SHP77 (cell line): ENCODE measurements at places on chromosomes 5 and 9.

- DNase-seq = no peak
Measured at GRCh38 chr5:1298723-1299510, 4.0 kb upstream of the TERT start.

- DNase-seq = no peak
Measured at GRCh38 chr9:114395334-114395617, 7.5 kb upstream of the AKNA start.

DNA sequence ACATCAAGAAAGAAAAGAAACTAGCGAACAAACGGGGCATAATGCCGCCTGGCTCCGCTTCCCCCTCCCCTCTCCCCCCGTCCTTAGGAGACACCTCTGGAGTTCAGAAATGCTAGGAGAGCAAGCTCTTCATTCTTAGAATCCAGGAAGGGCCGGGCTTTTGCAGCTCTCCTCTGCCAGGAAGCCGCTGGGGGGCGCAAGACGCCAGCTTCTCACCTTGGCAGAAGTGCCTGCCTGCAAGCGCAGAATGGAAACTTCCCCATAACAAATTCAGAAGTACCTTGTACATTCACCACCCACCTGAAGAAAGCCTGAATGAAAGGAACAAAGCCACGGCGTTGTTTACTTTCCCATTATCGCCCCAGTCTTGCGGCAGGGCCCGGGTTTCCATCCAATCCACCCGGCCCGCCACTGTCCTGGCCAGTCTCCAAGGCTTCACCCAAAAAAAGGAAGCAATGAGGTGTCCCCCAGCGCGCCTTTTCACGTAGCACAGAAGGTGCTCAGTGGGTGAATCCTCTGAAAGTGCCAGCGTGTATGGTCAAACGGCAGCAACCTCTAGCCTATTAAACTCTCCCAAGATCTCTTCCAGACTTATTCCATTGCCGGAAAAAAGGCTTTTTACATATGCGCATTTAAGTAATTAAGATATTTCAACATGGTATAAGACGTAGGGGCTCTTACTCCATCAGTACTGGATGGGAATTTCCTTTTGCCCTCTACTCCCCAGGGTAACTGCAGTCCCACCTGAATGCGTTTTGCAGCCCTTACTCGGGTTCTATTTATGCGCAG lies 1.6 kb upstream of the GADD45G start:
- peak; percentile 91 for DNase-seq

GRCh38 chr9:121545875-121546423 lies 46.3 kb upstream of the GGTA1 start:
- peak; percentile 91 for DNase-seq

- peak; percentile 77 for DNase-seq
Measured at GRCh38 chr5:18048449-18048848, 414.2 kb downstream of the TAF11L14 start.

DNA sequence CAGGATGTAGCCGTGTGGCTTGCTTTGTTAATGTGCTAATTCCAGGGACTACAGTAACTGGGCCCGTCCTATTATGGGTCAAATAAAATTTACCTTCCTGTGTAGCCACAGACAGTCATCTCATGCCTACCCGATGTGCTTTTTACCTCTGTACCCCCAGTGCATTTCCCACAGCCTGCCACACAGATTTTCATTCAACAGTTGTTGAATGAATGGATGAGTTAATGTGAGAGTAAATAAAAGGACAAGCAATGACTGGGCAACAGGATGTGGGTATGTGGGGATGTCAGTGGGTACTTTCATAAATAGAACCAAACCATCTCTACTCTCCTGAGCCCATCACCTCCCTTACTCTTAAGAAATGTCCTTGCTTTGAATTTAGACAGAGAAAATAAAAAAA lies 441.2 kb upstream of the ZNF462 start:
- DNase-seq = no peak

- DNase-seq = peak; percentile 51
Measured at GRCh38 chr5:166505544-166505943, 1785.9 kb upstream of the WWC1 start.

- DNase-seq = no peak
Measured at GRCh38 chr5:1152156-1152555, 40.3 kb upstream of the SLC12A7 start.

DNA sequence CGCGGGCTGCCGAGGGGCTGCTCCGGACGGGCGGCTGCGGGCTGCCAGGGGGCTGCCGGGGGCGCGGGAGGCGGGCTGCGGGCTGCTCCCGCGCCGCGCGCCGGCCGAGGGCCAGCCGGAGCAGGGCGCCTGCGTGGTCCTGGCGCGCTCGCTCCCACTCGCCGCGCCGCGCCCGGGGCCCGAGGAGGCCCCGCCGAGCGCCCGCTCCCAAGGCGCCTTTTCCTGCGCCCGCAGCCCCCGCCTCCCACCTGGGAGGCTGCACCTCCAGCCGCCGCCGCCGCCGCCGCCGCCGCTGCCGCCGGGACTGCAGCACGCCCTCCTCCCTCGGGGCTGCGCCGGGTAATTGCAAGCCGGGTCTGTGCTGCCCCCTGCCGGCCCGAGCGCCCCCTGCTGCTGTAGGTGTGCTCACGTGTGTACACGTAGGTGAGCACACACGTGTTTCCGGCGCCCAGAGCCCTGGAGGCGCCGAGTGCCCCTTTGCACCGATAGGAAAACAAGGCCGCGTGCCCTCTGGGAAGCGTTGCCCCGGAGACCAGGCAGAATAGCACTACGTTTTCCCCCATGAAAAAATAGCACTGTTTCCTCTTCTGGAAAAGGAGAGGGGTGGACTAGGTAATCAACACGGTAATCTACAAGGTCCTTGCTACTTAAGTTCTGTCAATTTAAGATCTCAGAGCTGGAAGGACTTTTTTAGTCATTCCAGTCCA lies at the start of gene EPB41L4B:
TSS of gene EPB41L4B (minus strand) at position 318 of the 707 bp plus-strand sequence. CDS start 613 bp downstream, outside the sequence.
- peak; percentile 91 for DNase-seq

DNA sequence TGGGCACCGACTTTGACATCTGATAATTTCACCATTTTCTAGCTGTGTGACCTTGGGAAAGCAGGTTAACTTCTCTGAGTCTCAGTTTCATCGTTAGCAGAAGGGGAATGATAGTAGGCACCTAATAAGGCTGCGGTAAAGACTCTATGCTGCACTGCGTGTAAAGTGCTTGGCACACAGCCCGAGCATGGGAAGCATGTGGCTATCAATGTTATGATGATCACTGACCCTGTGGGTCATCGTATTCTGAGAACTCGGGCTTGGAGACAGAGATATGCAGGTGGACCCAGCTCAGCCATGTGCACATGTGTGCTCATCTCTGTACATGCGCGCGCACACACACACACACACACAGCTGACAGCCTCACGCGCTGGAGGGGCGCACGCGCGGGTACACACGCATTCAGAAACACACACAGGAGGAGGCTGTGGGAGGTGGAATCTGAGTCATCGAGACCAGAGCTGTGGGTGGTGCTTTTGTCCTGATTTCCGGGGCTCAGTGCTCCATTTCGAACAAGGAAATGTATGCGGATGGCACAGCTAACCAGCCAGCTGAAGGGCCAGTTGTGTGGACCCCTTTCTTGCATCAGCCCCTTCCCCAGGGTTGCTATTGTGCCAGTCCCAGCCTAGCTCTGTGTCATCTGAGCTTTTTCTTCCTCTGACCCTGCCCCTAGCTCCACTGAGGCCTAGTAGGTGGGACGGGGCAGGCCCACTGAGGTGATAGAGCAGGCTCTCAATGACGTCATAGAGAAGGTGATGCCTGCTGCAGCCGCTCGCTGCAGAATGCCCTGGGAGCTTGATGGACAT lies 11.1 kb upstream of the ARAP3 start:
- DNase-seq = peak; percentile 61

GRCh38 chr9:98922721-98923435 lies 20.8 kb upstream of the COL15A1 start:
- no peak for DNase-seq

DNA sequence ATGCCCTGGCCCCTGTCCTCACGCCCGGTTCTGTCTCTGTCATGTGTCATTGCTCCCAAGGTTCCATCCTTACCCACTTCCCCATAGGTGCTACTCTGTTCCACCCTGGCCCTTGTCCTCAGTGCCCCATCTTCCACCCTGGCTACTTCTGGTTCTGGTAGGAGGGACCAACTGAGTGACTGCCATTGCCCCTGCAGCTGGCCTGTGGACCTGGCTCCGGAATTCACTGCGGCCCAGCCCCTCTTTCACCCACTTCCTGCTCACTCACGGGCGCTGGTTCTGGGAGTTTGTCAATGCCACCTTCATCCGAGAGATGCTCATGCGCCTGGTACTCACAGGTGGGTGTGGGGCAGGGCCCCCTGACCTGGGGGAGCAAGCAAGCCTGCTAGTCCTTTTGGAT lies 7.4 kb downstream of the PTGS1 start:
- no peak for DNase-seq

DNA sequence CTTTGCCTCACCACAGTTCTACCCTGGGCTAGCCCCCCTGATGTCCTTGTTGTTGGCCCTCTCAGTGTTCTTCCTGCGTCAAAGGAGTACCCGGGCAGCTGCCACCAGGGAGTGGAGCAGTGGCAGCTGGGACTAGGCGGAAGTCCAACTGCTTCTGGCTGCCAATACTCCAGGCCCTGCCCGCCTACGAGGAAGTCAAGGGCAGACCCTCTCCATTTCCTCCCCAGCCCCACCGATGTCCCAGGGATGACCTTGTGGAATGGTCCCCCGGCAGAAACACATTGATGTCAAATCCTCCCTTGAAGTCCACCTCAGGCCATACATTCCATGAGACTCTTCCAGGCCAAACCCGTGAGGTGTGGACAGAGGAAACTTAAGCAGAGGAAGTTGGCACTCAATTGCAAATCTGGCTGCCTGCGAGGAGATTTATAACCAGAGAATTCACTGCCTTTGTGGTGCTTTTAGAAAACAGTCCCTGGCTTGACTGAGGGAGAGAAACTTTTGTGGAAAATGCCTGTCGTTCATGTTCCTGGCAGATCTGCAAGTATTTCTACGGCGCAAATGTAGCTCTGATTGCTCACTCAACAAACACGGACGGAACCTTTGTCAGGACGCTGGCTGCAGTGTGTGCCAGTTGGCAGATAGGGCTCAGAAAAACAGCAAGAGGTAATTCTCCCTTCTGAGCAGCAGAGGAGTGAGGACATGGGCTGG lies 339.7 kb downstream of the RAB3C start:
- peak; percentile 94 for DNase-seq

- DNase-seq = no peak
Measured at GRCh38 chr5:96609369-96609768, 52.8 kb upstream of the CAST start.

DNA sequence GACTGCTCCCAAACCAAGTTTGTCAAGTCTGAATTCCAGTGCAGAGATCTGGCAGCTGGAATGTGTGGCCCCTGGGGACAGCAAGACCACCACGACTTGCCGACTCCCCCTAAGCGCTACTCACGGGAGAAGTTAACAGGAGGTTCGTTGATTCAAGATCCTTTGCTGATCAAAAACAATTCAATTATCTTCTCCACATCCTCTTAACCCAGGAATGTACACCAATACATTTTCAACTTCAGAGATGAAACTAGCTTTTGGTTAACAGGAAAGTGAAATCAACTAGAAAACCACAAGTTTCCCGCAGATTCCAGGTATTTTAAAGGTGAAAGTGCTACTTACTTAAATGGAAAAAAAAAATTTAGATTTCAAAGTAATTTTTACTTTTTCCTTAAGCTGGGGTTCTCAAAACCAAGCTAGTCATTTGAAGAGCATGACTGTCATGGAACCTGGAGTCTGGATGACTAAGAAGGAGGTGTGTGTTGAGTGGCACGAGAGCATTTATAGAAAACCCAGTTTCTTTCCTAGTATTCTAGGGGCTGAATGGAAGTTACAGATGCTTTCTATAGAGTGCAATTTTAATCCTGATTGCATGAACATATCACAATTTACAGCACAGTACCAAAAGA lies 257.5 kb upstream of the PANK3 start:
- no peak for DNase-seq

GRCh38 chr5:98776066-98776705 lies 2.7 kb downstream of the RGMB start:
- DNase-seq = no peak

- no peak for DNase-seq
Measured at GRCh38 chr9:136185596-136186366, 19.1 kb downstream of the LHX3 start.

GRCh38 chr5:138032028-138032571 lies 779 bp downstream of the FAM13B start:
- no peak for DNase-seq

GRCh38 chr9:8085986-8086385 lies 286.4 kb upstream of the DMAC1 start:
- DNase-seq = peak; percentile 62

DNA sequence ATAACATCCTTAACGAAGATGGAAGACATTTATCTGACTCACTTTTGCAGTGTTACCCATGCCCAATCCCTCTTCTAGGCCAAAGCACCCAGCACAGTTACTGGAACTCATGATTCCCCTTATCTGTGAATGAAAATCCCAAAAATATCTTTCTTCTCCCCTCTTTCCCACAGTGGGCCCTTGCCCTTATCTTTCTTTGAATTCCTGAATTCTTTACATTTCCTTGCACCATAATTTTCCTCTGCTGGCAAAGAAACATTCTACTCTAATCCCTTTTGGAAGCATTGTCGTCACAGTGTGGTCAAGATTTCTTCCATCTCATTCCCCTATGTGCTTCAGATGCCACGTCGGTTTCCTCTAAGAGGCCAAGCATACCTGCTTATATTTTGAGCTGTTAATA lies 135.9 kb upstream of the LIFR start:
- no peak for DNase-seq

DNA sequence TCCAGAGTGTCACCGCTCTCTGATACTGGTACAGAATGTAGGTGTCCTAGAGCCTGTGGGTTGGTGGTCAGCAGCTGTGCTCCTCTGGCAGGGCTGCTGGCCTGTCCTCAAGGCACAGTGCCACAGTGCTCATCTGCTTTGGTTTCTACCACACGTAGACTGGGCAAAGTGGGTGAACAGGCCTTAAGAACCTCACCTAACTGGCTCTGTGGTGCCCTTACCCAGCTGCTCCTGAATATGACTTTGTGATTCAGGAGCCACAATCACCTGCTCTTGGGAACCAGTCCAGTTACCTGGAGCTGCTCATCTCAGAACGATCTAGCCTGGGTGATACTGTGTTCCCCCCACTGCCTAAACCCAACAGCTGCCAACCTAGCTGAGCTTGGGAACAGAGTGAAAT lies 6.4 kb downstream of the NOP16 start:
- no peak for DNase-seq

- no peak for DNase-seq
Measured at GRCh38 chr9:137030538-137031527, 1.1 kb downstream of the FUT7 start.

DNA sequence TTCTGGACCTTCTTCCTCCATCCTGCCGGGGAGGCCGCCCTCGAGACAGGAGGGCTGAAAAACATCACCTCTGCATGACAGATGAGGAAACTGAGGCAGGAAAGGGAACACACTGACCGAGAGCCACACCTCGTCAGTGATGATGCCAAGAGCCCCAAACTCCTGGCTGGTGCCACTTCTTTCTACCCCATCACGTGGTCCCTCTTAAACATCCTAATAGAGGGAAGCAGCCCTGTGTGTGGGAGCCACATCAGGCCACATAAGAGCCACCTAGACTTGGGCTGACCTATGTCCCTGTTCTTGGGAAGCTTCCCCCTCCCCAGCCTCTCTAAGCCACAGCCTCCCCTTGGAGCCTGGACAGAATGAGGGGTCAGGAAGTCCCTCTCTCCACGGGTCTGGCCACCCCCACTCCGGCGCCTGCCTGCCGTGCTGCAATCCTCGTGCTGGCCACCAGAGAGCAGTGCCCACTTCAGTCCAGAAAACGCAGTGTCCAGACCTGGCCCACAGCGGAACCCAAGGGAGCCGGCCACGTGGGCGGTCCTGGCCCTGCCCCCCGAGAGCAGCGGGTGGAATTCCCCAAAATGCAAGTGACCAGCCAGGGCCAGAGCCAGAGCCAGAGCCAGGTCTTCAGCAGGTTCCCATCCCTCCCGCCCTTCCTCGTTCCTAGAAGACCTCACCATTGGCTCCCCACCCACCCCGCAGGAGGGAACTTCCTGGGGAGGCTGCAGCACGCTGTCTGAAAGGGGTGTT lies 54.7 kb upstream of the SARDH start:
- DNase-seq = peak; percentile 16
